ENCODE measurements at places on chromosomes 16 and 17.

- no peak for DNase-seq
Observed at GRCh38 chr17:82034371-82035011, 3.0 kb downstream of the DCXR start.

DNA sequence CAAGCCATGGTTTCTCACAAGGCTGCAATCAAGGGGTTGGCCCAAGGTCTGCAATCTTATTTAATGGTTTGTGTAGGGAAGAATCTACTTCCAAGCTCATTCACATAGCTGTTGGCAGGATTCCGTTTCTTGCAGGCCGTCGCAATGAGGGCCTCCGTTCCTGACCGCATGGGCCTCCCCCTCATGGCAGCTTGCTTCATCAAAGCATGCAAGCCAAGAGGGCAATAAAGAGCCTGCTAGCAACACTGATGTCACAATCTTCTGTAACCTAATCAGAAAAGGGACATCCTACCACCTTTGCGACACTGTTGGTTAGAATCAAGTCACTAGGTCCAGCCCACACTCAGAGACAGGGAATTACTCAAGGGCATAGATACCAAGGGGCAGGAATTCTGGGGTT lies 95.5 kb downstream of the CCT6B start:
- DNase-seq: no peak

DNA sequence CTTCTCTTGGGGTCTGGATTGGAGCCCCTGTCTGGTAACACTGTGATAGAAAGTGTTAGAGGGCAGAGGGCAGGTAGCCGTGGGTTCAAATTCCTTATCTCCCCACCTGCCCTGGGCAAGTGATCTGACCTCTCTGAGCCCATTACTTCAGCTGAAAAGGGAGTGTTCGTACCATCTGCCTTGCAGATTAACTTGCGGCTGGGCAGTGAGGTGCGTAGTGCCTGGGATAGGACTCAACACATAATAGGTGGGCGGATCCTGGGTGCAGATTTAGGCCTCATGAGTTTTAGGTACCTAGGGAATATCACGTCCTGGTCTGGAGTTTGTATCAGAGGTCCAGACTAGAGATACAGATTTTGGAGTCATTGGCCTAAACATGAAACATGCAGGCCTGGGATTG lies 329.6 kb downstream of the CPPED1 start:
- no peak for DNase-seq

GRCh38 chr17:4858882-4859260 lies 25.7 kb downstream of the MINK1 start:
- DNase-seq: no peak

- no peak for DNase-seq
Observed at GRCh38 chr16:49701065-49701685, 154.7 kb downstream of the ZNF423 start.

DNA sequence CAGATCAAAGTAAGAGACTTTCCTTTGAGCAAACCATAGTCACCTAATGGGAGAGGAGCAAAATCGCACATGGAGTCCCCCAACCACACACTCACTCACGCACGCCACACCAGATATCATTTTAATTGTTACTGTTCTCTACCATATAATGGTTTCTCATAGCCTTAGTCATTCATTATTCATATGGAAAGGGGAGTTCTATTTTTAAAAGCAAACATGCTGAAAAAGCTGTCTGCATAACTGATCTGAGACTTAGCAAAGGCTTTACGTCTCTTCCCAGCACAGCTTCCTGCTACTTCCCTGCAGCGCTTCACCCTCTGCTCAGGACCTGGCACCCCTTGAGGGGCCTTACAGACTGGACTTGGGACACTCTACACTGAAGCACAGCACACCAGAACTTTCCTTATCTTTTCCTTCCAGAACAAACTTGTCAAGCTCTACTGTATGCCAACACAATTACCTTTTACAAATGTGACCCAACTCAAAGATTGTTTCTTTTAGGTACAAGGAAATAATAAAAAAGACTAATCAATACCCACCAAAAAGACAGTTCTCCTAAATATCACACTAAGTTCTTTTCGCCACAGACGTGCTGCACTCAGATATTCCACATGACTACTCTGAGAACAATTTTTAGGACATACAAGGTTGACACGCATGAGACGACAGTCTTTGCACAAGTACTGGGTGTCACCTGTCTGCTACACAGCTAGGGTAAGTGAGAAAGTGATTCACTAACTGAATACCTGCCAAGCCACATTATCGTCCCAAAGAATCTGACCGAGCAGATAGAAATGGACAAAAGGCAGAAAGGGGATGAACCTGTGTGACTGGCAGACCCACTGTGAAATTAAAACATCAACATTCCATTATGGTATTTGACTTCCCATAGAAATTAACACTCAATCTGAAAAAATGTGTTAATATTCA lies 21.5 kb downstream of the SRP68 start:
- DNase-seq: no peak

All from CD4-positive, alpha-beta T cell treated with Interleukin-15 for 1 hour (primary cell).